Cardiac muscle cell (in vitro differentiated cells and primary cell): ENCODE measurements at places on chromosomes 16 and 17. TPM values are rescaled to one million over a fixed set of nuclear protein-coding genes. Genes with fewer than 3 reads are reported as not detected.

The SYCE1L gene
- total RNA-seq: 0.99 and 3.2 TPM in 2 replicates

GRCh38 chr17:199191-199604, 17.7 kb upstream of the DOC2B start:
- no peak overlapping the region for H3K4me3 ChIP-seq
- H3K36me3 ChIP-seq: no peaks in the 10 kb centered on the region
- no peaks in the 10 kb centered on the region for H3K4me1 ChIP-seq

The DDX28 gene
- 20.1 and 21.8 TPM in 2 replicates for total RNA-seq

- no peaks in the 10 kb centered on the region for H3K4me1 ChIP-seq
- H3K4me3 ChIP-seq: no peak overlapping the region
- DNase-seq: peak; percentile 38
- no peak overlapping the region for H3K27ac ChIP-seq
Observed at GRCh38 chr17:51362811-51363585, 102.7 kb downstream of the UTP18 start.

The CDH11 gene
- total RNA-seq: 82.7 and 99.3 TPM in 2 replicates

GRCh38 chr17:44916781-44917241, 1.5 kb upstream of the GFAP start:
- peaks cover 3% of the 10 kb centered on the region for H3K27me3 ChIP-seq
- no peak overlapping the region for H3K4me3 ChIP-seq
- H3K36me3 ChIP-seq: no peaks in the 10 kb centered on the region
- peaks cover 5% of the 10 kb centered on the region for H3K4me1 ChIP-seq

The PRSS21 gene
- not detected in 2 replicates for total RNA-seq
